Lower leg skin (tissue), 4 donors: ENCODE measurements at places on chromosomes 4 and X. TPM values are rescaled to one million over a fixed set of nuclear protein-coding genes. Genes with fewer than 3 reads are reported as not detected.

The PHOX2B gene
- not detected for total RNA-seq

DNA sequence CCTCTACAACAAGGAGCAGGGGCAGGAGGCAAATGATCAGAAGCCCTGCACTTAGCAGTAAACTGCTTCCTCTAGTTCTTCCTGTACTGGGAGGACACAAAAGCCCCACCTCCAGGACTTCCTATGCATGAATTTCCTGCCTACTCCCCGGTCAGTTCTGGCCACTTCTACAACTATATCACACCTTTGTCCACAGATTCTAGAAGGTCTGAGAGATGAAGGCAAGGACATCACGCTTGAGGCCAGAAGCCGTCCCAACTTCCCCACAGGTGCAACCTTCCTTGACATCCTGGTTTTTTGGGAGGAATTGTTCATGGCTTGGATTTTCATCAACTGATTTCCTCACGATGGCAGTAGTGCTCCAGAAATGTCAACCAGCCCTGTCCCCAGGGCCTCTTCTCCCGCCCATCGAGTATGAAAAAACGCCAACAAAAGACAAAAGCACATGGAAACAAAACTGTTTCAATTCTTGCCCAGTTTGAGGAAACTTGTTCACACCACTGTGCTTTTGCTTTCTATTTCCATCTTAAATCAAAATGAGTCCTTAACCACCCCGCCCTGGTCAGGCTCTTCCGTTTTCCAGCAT lies 206.5 kb upstream of the STK26 start:
- peak; percentile 65 for DNase-seq

GRCh38 chrX:133630362-133630761 lies 215.1 kb upstream of the GPC4 start:
- DNase-seq, result no peak

GRCh38 chrX:2176274-2176673 lies 324.5 kb downstream of the DHRSX start:
- DNase-seq, result no peak
